Neural crest cell (in vitro differentiated cells): ENCODE measurements at places on chromosomes 5 and 9.

GRCh38 chr9:114385397-114386181, 2.2 kb downstream of the AKNA start:
- no peaks in the 10 kb centered on the region for H3K36me3 ChIP-seq
- H3K4me1 ChIP-seq, result peaks cover 67% of the 10 kb centered on the region
- H3K4me3 ChIP-seq, result peak overlapping the region; percentile 85
- H3K27ac ChIP-seq, result no peak overlapping the region
- DNase-seq, result no peak
- H3K27me3 ChIP-seq, result no peaks in the 10 kb centered on the region

DNA sequence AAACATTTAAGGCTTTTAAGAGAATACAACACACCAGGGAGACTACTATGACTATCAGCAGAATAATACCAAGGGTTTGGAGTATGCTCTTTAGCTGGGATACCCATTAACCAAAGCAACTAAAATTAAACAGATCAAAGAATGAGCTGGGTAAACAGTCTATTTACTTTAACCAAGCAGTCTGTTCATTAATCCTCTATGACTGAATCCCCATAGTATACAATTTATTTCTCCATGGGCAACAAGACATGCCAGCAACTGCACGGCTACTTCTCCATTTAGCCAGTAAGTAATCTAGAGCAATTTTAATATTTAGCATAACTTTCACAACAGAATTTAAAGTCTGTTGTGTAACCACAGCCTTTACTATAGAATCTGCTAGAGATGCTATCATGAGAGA, 77.6 kb downstream of the CDO1 start:
- no peak overlapping the region for H3K27ac ChIP-seq
- H3K4me3 ChIP-seq, result no peak overlapping the region

DNA sequence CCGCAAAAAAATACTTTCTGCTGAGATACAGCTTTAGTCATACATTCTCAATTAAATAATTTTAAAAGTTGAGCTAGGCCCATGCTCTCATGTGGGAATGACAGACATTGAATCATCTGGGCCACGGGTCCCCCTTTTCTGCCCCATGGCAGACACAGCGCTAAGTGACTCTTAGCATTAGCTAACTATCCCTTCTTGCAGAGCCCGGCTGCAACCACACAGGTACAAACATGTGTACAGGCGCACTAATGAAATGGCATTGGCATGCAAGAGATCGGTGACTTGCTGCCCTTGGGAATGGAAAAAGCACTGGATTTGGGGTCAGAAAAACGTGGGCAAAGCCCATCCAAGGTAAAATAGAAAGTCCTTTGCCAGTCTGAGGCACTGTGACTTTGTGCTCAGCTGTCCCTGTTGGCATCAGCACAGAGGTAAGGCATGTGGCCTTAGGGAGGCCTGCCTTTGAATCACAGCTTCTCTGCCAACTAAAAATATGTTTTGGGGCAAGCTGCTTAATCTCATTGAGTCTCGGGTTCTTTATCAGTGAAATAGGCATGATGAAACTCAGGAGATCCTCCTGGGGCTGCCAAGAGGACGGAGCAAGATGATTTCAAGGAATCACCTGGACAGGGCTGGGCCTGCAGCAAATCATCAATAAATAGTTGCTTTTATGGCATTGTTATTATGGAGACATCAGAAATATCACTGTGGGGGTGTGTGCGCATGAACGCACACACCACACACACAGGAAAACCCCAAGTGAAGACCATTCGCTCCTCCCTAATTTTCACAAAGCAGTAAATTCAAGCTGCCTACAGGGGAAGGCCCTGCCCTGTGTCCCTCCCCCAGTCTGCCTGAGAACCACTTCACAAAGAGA, 54.2 kb downstream of the WHRN start:
- H3K27ac ChIP-seq, result no peak overlapping the region
- H3K4me3 ChIP-seq, result no peak overlapping the region
- H3K27me3 ChIP-seq, result no peaks in the 10 kb centered on the region
- H3K36me3 ChIP-seq, result no peaks in the 10 kb centered on the region

GRCh38 chr5:83516377-83516776, 44.8 kb downstream of the VCAN start:
- no peak for DNase-seq
- H3K4me1 ChIP-seq, result no peaks in the 10 kb centered on the region
- peaks cover 39% of the 10 kb centered on the region for H3K36me3 ChIP-seq
- no peak overlapping the region for H3K27ac ChIP-seq
- H3K4me3 ChIP-seq, result no peak overlapping the region
- no peaks in the 10 kb centered on the region for H3K27me3 ChIP-seq
